RPMI7951 (cell line): ENCODE measurements at places on chromosomes 5 and 9.
A peak's percentile ranks its signal among the peaks of the same experiment; 100 is the strongest.

DNA sequence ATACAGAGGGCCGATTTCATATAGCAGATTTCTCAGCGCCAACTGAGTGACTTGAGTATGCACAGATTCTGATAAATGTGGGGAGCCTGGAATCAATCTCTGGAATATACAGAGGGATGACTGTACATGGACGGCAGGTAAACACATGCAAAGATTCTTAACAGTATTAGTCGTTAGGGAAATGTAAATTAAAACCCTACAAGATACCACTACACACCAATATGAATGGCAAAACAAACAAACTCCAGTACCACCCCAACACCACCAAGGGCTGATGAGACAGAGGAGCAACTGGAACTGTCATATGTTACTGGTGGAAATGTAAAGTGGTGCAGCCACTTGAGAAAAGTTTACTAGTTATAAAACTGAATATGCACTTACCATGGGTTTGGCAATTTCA is 8.3 kb upstream of the FER start:
- no peak for DNase-seq

DNA sequence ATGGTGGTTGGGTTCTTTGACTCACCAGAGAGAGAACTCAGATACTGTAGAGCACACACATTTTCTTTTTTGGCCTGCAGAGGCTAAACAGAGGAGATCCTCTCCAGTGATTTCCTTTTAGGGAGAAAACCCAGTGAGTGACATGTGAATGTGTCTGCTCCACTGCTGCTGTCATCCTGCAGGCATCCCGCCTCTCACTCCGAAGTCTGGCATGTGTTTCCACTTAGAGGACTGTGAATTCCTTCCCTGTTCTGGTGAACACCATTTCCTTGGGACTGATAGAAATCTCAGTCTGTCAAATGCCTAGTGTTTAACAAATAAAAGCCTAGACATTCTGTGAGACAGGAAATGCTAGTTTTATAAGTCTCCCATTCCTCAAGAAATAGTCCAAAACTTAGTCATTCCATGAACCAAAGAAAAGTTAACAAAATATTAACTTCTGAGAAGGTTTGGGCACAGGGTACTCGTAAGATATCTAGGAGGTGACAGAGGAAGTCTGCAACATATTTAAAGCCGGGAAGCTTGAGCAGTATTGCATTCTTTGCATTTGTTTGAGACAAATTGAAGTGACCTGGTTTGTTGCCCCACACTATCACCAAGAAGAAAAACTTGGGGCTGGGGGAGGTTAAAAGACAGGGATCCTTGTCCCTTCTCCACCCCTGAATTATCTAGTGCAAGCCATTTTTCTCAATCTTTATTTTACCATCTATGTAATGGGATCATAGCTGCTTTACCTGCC is 74.9 kb upstream of the NIPAL4 start:
- DNase-seq = peak; percentile 99

- no peak for DNase-seq
Observed at GRCh38 chr9:12822111-12822510, 47.3 kb downstream of the LURAP1L start.

DNA sequence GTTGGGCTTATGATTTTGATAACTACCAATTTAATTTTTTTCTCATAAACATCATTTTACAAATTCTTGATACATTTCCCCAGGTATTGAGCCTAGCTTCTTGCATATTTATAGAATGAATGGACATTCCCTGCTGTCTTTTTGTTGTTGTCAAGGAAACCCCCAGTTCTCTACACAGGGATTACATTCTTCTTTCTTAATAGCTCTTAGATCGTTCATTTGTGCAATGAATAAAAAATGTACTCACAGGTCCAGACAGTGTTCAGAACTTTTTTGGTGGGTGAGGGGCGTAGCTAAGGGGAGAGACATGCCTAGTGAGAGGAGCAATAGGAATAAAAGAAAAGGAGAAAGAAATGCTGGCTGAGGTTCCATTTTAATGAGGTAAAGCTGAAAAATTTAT is 58.6 kb downstream of the VCAN start:
- DNase-seq = no peak

DNA sequence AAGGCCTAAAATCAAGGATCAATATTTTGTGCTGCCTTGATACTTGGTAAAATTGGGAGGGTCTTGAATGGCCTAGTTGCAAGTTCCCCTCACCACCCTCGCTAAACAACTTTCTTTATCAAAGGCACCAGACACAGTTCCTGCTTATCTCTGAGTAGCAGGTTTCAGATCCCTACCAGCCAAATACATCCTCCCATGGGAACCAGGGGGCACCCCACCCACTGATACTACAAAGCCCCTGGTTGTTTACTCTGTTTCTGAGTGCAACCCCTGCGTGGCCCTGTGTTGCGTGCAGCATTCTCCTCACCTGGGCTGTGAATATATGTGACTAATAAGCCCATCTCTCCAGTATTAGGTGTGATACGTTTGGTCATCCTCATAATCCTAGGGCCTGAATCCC is 314.9 kb downstream of the DRD1 start:
- no peak for DNase-seq

- DNase-seq = no peak
Observed at GRCh38 chr9:35078066-35078465, 1.7 kb downstream of the FANCG start.

GRCh38 chr5:155728146-155728856 is 598.7 kb upstream of the SGCD start:
- DNase-seq = no peak

GRCh38 chr9:116002624-116003023 is 151.0 kb upstream of the PAPPA start:
- peak; percentile 66 for DNase-seq

GRCh38 chr9:93813221-93814076 is 141.7 kb downstream of the BARX1 start:
- no peak for DNase-seq

DNA sequence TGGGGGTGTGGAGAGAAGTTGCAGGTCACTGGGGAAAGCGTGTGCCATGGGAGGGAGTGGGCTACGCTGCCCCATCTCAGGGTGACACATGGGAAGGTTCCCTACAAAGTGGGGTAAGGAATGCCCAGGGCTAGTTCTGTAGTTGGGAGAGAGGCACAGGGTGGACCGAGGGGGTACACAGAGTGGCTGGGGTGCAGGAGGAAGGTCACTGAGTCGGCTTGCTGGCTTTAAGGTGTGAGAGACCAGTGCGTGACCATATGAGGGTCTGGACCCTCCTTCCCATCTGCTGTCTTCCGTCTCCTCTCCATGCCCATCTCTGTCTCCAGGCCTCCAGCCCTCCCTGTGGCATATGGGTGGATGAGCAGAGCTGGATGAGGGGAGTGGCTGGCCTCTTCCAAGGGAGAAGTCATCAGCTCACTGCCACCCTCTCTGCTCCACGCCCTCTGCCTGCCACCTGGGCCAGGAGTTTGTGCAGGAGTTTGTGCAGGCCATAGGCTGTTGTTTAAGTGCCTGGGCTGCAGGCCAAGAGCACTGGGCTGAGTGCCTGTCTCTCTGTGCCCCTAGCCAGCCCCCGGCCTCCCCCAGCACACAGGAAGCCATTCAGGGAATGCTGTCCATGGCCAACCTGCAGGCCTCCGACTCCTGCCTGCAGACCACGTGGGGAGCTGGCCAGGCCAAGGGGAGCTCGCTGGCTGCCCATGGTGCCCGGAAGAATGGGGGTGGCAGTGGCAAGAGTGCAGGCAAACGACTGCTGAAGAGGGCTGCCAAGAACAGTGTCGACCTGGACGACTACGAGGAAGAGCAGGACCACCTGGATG is 96.8 kb downstream of the PHF2 start:
- peak; percentile 52 for DNase-seq

DNA sequence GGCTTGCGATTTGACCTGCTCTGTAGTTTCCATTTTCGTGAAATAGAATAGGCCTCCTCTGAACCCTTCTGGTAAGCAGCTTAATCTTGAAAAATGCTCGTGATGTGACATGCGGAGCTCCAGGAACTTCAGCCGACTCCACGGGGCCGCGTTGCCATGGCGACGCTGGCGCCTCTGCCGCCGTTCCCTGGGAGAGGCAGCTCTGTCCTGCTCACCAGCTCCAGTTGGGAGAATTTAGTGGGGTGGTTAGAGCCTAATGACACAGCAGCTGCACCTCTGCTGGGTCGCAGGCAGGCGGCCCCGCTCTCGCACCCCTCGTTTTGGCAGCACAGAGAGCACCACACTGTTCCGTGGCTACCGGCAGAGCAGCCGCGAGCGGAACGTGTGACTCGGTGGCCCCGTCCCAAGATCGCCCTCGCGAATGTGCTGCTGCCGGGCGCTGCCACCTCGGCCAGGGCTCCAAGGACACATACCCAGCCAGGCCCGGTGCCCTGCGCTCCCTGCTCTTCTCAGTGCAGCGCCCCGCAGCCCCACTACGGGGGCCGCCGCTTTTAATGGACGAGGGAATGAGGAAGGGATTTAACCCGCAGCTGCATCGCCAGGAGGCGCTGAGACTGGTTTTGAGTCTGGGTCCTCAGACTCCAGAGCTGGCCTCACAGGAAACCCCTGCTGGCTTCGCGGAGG is 131.2 kb upstream of the LMX1B start:
- DNase-seq = no peak

GRCh38 chr9:32704343-32704742 is 68.9 kb upstream of the TAF1L start:
- no peak for DNase-seq

DNA sequence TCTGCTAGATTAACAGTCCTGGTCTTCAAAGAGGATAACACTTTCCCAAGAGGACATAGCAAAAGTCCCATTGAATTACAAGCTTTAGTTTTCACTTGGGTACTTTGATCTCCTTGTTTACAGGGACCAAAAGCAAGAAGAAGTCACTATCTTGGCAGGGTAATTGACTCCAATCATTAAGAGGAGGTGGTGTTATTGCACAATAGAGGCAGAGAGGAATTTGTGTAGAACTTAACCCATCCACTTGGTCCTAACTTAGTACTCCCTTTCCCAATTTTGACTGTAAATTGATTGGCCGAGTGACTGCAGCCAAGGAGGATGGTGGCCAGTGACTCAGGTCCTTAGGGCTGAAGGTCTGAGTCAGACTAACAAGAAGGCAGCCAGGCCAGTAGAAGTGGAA is 9.3 kb upstream of the TRPC7 start:
- no peak for DNase-seq

DNA sequence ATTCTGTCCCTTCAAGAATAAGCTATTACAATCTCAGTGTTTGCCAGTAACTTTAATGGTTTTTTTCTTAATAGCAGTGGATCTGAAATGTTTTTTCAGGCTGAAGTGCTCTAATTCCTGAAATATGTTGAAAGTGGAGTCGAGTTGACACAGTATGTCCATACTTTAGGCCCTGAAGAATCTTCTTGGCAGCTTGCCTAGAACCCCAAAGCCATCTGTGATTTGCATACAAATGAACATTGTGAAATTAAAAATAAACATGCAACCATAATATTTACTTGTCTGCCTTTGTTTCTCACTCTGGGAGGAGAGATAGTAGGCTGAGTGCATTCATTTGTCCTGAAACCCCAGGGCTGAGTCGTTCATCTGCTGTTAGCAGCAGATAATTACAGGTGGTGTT is 152.7 kb downstream of the ADCY2 start:
- no peak for DNase-seq

DNA sequence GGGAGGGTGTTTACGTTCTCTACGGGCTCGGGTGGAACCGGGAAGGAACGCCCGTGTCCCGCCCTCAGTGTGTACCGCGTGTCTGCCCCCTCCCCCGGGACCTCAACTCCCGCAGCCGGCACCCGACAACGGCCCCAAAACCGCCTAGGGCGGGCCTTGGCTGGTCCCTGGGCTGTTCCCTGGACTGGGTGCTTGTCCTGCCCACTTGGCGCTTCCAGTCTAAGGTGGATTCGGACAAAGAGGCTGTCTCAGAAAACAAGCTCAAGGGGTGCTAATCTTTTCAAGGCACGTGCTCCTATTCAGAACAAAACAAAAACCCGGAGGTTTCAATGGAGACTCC is 379 bp upstream of the CLK4 start:
- DNase-seq = no peak

GRCh38 chr5:93580927-93581445 is at the start of gene NR2F1-AS1:
NR2F1-AS1 (minus strand) TSS chr5:93581219.
- peak; percentile 54 for DNase-seq

DNA sequence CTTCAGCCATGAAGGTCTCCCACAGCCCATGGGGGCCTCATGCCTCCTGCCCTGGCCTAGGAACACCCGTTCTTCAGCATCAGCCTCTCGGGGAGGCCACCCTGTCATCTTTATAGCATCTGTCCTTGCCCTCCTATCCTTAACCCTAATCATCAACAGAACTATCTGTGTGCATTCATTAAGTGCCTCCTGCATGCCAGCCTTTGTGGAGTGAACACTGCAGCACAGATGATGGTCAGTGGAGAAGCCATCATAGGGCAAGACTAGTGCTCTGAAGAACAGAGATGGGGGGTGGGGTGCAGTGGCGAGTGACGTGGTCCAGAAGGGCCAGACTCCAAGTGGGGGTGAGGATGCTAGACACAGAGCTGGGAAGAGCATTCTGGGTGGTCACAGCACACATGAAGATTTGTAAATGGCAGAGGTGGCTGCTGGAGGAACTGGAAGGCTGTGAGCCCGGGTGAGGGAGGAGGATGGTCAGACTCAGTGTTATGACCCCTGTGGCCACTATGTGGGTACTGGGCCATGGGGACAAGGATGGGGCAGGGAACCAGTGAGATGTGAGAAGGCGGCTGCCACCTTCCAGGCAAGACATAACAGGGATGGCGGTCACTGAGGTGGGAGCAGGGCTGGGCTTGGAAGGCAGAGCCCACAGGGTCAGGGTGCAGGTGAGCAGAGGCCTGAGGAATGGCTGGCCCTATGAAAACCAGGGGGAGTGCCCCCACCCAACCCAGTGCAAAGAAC is 3.6 kb upstream of the CARD19 start:
- DNase-seq = no peak

GRCh38 chr5:144151026-144151425 is 19.4 kb downstream of the YIPF5 start:
- DNase-seq = no peak

DNA sequence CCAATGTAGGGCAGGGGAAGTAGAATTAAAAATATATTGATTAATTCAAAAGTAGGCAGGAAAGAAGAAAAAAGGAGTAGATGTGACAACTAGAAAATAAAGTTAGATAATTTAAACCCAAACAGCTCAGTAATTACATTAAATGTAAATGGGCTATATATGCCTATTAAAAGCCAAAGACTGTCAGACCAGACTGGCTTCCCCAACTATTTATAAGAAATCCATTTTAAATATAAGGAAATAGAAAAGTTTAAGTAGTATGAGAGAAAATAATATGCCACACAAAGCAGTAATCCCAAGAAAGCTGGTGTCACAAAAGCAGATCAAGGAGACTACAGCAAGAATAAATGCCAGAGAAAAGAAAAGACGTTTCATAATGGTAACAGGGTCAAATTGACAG is 28.9 kb upstream of the SARDH start:
- no peak for DNase-seq

GRCh38 chr9:130288393-130288792 is 22.8 kb downstream of the HMCN2 start:
- DNase-seq = no peak
